ENCODE measurements at places on chromosomes 2 and 18. TPM values are rescaled to one million over a fixed set of nuclear protein-coding genes. Genes with fewer than 3 reads are reported as not detected.

The DSG1 gene
- 0.72 TPM for total RNA-seq

The ETAA1 gene
- total RNA-seq = 18.5 TPM

The SH3YL1 gene
- total RNA-seq = 50.4 TPM

The PLEK gene
- total RNA-seq = not detected

The CRYGC gene
- not detected for total RNA-seq

The B3GNT7 gene
- 1.7 TPM for total RNA-seq

The TTR gene
- total RNA-seq = not detected

The PDE11A gene
- total RNA-seq = 0.48 TPM

The ASPRV1 gene
- total RNA-seq = under 0.01 TPM

The GATA6 gene
- 5.1 TPM for total RNA-seq

The NDUFS1 gene
- 80.4 TPM for total RNA-seq

The LYPD1 gene
- not detected for total RNA-seq

The ZC3H8 gene
- total RNA-seq = 7.2 TPM

The EGR4 gene
- total RNA-seq = not detected

The C2orf72 gene
- total RNA-seq = 0.24 TPM

The DSC3 gene
- 260 TPM for total RNA-seq

The EXOC6B gene
- 45.8 TPM for total RNA-seq

The MFSD6 gene
- total RNA-seq = 28.0 TPM

The UBE2E3 gene
- total RNA-seq = 38.8 TPM

The GPR39 gene
- total RNA-seq = 7.2 TPM

The CCL20 gene
- 158 TPM for total RNA-seq

The CCDC141 gene
- total RNA-seq = not detected

The HOXD3 gene
- total RNA-seq = not detected

The ANKRD30BL gene
- total RNA-seq = under 0.01 TPM

The C2orf80 gene
- not detected for total RNA-seq

The REG1A gene
- total RNA-seq = not detected

The ANKAR gene
- total RNA-seq = 2.4 TPM
